Stimulated activated CD4-positive, alpha-beta T cell treated with anti-CD3 and anti-CD28 coated beads, Interleukin-15, amount 100 ng/mL, for 1 hour (primary cell): ENCODE measurements at places on chromosomes 13 and 19.

DNA sequence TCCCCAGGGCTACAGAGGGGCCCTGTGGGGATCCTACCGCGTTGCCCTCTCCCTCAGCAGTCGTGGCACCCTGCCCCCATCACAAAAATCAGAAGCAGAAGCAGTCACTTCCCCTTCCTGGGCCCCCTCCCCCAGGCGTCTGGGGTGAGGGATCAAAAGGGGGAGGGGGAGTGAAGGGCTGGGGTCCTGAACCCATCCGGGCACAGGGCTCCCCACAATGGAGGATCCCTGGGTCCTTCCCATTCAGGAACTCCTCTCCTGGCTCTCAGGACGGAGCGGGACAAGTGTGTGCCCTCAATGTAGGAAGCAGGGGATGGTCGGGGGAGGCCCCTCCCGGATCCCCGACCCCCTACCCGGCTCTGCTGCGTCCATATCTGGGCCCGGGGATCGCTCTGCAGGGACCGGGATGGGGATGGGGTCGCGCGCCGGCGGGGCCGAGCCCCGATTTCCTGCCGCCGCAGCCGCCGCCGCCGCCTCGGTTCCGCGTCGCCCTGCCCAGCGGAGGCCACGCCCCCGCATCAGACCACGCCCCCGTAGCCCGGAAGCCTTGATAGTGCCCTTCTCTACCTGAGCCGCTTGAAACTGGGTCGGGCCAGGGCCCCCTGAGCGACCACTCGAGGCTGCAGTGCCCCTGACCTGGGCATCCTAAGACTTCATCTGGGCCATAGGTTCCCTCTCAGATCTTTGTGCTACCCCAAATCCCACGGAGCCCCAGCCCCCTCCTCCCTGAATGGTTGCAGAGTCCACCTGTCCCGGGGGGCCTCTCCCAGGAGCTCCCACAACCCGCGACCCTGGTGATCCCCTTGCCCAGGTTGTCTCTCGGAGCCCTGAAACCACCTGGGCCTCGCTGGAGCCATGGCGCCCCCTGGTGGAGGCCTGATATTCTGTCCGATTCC is at the start of gene GMIP:
TSS of gene GMIP (minus strand) at position 500 of the 896 bp plus-strand sequence. CDS start at position 372, 128 bp downstream.
- peak; percentile 83 for DNase-seq

DNA sequence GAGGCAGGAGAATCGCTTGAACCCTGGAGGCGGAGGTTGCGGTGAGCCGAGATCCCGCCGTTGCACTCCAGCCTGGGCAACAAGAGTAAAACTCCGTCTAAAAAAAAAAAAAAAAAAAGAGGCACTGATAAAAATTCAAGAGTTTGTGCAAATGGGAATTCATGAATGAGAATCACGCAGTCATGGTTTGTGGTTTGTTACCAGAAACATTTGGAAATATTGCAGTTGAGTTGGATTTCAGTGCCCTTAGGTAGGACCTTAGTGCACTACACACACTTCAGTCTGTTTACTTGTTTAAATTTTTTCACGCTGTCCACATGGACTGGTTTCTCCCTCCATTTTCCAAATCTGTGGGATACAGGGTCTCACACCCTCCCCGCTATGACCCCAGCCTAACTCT is 28.4 kb downstream of the ZNF844 start:
- no peak for DNase-seq

DNA sequence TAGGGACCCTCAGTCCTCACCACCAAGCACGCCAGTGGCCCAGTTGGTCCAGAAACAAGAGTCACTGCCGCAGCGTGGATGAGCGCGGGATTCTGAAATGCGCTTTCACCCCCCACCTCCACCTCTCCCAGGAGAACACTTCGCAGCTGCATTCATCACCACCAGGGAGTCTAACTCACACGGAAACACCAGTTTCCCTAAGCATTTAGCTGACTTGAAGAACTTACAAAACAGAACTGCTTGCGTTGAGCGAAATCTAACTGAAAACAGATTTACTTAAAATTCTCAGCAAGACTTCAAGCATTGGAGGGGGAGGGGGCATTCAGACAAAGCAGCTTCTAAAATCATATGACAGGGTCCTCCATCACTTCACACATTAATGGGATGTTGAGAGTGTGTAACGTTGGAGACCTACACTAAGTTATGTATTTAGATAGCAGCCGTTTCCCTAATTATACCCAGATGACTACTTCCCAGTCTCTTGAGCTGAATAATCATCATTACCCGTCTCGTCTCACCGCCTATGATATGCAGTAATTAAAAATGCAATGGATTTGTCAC is 258.2 kb upstream of the IRS2 start:
- DNase-seq = no peak

DNA sequence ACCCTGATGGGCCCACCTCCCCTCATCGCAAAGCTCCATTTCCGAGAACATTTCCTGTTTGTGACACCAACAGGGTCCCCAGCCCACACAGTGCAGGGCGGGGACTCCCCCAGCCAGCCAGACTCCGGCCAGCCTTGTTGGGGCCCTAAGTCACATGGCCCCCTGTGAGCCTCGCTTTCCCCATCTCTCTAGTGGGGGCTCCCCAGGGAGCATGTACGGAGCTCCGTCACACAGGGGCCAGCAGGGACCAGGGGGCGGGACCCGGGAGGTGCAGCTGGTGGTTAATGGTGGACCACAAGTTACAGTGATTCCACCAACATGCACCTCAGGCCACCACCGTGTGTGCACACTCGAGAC is 1.7 kb downstream of the TBXA2R start:
- DNase-seq = no peak

DNA sequence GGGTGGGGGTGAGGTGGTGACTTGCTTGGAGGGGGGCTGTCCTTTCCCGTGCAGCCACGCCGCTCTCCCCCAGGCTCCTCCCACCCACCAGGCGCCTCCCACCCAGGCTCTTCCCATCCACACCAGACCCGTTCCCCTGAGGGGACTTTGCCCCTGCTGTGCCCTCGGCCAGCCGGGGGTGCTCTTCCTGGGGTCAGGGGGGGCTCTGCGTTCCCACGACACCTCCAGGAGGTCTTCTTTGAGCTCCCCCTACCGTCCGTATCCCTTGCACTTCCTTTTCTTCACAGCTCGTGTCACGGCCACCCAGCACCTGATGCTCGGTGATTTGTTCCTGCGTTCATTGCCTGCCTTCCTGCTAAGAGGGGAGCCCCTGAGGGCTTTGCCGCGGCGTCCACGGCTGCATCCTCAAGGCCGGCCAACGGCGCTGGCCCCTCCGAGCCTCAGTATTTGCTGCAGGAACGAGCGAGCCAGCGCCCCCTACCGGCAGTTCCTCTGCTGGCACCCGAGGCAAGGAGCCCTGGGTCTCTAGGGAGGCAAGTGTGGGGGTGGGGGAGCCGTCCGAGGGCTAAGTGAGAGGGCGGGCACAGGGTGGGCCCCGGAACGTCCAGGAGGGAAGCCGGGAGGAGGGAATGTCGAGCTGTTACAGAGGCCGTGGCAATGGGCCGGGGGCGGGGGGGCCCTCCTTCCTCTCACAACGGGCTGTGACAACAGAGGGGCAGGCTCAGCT is 11.8 kb downstream of the LRRC4B start:
- DNase-seq = peak; percentile 38

DNA sequence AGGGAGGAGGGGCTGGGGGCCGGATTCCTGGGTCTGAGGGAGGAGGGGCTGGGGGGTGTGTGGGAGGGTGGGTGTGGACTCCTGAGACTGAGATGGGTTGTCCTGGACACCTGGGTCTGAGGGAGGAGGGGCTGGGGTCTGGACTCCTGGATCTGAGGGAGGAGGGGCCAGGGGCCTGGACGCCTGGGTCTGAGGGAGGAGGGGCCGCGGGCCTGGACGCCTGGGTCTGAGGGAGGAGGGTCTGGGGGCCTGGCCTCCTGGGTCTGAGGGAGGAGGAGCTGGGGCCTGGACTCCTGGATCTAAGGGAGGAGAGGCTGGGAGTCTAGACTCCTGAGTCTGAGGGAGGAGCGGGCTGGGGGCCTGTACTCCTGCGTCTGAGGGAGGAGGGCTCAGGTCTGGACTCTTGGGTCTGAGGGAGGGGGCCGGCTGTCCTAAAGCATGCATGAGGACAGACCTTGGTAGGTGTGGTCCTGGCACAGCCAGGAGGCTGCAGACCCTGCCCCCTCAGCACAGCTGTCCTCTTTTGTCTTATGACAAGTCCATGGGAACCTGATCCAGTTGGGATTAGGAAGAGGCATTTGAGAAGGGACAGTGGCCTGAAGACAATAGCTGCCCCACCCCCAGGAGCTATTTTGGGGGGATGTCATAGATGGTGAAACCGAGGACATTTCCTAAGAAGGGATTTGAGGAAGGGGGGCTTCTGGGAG is 1.3 kb downstream of the TNNT1 start:
- DNase-seq = no peak
